ENCODE measurements at places on chromosomes 2 and 18. TPM values are rescaled to one million over a fixed set of nuclear protein-coding genes. Genes with fewer than 3 reads are reported as not detected.

- DNase-seq: no peak
These were observed 2.9 kb upstream of the CNOT11 start for GRCh38 chr2:101249826-101250225.

Gene RUFY4
- not detected for total RNA-seq

Gene ASPRV1
- total RNA-seq: 3.5 TPM

GRCh38 chr2:160264308-160264707, 64.2 kb upstream of the ITGB6 start:
- DNase-seq: no peak

Gene SCN3A
- 4.0 TPM for total RNA-seq

- DNase-seq: no peak
These were observed 8.0 kb downstream of the SFXN5 start for GRCh38 chr2:73063472-73063871.

Gene RGPD3
- total RNA-seq: not detected

Data from stomach (tissue), 19 donors.